A549 treated with DMSO at 1 μM for 4 hours (cell line): ENCODE measurements at places on chromosomes 11 and 22. TPM values are rescaled to one million over a fixed set of nuclear protein-coding genes. Genes with fewer than 3 reads are reported as not detected.

Gene PATE4
- not detected in 5 replicates for total RNA-seq

Gene ENTHD1
- not detected in 5 replicates for total RNA-seq

Gene SAC3D1
- 41.8 to 56.5 TPM (median 48.8 TPM) in 5 replicates for total RNA-seq

Gene GLYAT
- total RNA-seq = not detected in 5 replicates
